ENCODE measurements at places on chromosomes 4 and X.

GRCh38 chr4:11669156-11669555, 240.5 kb upstream of the HS3ST1 start:
- no peak for DNase-seq

DNA sequence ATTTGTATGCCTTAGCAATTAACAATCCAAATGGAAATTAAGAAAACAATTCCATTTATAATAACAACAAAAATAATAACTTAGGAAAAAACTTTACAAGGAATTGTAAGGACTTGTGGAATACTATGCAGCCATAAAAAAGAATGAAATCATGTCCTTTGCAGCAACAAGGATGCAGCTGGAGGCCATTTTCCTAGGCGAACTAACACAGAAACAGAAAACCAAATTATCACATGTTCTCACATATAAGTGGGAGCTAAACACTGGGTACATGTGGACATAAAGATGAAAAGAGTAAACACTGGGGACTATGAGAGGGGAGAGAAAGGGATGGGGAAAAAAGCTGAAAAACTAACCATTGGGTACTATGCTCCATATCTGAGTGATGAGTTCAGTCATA, 77.4 kb downstream of the WNK3 start:
- no peak for DNase-seq

GRCh38 chr4:153341575-153342090, 2.9 kb upstream of the MND1 start:
- no peak for DNase-seq

- DNase-seq: no peak
Measured at GRCh38 chr4:123037804-123038203, 115.4 kb upstream of the NUDT6 start.

DNA sequence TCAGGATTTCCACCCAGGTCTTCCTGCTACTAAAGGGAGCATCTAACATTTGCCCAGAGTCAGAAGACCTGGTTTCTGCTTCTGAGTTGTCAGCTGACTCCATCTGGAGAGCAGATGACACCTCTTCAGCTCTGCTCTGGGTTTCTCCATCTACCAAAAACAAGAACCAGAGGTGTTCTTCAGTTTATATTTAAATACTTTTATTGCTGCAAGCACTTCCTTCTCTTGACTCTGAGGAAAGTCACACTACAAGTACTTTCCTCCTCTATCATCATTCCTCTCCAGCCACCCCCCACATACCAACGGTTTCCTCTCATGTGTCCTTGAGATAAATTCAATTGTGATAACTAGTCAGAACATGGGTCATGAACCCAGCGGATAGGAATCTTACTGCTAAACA, 88.4 kb downstream of the PPP3CA start:
- DNase-seq: no peak

- DNase-seq: no peak
Measured at GRCh38 chr4:3220476-3221183, 28.3 kb upstream of the MSANTD1 start.

GRCh38 chr4:39096847-39097246, 34.8 kb downstream of the KLHL5 start:
- no peak for DNase-seq

DNA sequence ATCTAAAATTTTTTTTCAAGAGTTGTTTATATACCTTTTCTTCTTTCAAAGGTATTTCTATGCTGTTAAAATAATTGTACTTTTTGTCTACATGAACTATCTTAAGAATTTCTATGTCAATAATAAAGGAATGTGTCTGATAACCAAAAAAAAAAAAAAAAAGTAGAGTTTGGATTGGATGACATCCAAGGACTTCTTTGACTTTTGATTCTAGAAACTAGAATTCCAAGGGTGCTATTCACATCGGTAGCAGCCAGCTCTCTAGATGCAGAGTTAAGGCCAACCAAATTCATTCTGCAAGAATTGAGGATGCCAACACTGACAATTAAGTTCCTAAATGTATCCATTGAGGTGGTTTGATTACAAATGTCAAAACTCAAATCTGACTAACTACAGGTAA, 42.0 kb upstream of the PRKG2 start:
- DNase-seq: no peak

- no peak for DNase-seq
Measured at GRCh38 chr4:10736895-10737294, 52.3 kb upstream of the CLNK start.

All from Ammon's horn (tissue), 1 donor.